ENCODE measurements at places on chromosomes 2 and 18.

GRCh38 chr2:117674172-117674571 lies 140.3 kb upstream of the DDX18 start:
- DNase-seq: no peak

- no peak for DNase-seq
Observed at GRCh38 chr2:170165129-170165528, 12.8 kb upstream of the MYO3B start.

GRCh38 chr2:180705122-180705521 lies 275.3 kb upstream of the UBE2E3 start:
- DNase-seq: no peak

- no peak for DNase-seq
Observed at GRCh38 chr18:49591775-49592174, 29.9 kb downstream of the LIPG start.

DNA sequence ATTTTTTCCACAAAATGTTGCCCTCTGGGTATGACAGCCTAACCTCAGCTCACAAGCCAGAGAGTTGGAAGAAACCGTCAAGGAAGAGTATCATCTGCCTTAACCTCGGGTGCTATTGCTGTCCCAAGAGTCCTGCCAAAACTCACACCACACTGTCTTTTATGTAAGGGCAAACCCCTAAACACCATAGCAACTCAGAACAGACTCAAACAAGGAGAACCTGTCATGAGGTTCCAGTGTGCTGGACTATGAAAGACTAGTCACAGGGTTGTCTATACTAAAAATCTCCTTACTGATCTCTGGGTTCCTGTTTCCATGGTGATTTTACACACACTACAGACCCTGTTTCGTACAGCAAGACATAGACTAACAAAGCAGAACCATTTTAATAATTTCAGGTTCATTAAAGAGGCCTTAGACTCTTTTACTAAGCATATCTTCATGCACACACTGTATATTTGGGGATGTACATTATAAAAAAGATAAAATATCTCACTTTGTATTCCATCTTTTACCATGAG lies 159.8 kb downstream of the PKP4 start:
- no peak for DNase-seq

DNA sequence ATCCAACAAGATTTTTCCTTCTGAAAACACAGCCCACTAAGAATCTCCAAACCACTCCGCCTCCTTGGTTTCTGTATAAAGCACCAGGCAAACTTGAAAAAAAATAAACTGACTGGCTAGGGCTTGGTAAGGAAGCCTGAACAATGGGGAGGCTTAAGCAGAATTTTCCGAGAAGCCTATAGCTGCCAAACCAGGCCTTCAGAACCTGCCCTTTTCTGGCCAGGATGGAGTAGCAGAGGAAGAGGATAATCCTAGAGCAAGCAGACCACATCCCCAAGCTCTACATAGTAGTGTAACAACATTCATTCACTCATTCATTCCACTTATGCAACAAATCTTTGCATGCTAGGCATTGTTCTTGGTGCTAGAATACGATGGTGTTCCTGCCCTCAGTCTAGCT lies 529.6 kb upstream of the ZEB2 start:
- DNase-seq: no peak

DNA sequence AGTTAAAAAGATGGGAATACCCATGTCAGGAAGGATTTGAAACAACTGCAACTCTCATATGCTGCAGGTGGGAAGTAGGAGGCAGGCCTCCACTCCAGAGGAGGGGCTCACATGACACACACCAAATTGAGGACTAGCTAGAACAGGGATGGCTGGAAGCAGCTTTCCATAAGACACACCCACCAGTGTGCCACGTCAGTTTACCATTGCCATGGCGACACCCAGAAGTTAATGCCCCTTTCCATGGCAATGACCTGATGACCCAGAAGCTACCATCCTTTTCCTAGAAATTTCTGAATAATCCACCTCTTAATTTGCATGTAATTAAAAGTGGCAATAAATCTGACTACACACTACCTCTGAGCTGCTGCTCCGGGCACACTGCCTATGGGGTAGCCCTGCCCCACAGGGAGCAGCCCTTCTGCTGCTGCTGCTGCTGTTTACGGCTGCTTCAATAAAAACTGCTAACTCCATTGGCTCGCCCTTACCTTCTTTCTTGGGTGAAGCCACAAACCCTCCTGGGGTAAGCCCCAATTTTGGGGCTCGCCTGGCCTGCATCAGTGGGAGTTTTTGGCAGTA lies 89.4 kb downstream of the RRM2 start:
- DNase-seq: no peak

GRCh38 chr2:164899121-164899520 lies 56.2 kb downstream of the SLC38A11 start:
- no peak for DNase-seq

DNA sequence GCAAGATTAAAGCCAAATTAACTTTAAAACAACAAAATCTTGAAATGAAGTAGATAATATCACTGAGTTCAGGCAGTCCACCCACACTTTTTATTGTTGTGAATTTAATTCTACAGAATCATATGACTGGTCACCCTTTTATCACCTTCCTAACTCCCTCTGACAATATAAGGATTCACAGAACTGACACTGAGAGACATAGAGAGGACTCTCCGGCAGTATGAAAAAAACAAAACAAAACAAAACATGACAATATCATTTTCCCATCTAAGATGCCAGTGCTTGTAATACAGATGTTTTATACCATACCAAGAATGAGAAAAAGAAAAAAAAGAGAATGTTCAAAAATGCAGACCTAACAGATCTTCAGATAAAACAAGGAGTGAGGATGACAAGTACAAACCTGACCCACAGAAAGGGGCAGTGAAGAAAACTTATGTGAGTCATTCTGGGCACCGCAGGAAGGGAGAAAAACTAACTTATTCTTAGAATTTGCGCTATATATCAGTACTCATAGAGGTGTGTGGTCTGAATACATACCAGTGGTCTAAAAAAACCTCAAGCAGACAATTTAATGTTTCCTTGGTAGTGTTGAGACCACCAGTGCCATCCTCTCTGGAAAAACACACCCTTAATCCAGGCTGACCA lies 136.6 kb downstream of the ZAP70 start:
- no peak for DNase-seq

DNA sequence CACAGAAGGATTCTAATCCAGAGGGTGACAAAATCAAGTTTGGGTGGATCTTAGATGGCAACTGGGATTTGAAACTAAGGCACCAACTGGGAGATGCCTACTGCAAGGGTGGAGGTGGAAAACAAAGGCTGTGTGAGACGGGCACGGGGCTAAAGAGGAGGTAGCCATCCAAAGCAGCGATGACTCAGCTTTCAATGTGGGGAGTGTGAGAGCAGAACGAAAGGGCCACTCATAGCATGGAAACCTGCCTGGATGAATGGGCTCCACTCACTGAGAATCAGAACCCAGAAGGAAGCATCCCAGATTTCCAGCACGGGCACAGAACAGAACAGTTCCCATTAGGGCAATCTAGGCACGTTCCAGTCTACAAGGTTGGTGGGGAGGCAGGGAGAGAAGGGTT lies 159.5 kb downstream of the COL4A4 start:
- no peak for DNase-seq

DNA sequence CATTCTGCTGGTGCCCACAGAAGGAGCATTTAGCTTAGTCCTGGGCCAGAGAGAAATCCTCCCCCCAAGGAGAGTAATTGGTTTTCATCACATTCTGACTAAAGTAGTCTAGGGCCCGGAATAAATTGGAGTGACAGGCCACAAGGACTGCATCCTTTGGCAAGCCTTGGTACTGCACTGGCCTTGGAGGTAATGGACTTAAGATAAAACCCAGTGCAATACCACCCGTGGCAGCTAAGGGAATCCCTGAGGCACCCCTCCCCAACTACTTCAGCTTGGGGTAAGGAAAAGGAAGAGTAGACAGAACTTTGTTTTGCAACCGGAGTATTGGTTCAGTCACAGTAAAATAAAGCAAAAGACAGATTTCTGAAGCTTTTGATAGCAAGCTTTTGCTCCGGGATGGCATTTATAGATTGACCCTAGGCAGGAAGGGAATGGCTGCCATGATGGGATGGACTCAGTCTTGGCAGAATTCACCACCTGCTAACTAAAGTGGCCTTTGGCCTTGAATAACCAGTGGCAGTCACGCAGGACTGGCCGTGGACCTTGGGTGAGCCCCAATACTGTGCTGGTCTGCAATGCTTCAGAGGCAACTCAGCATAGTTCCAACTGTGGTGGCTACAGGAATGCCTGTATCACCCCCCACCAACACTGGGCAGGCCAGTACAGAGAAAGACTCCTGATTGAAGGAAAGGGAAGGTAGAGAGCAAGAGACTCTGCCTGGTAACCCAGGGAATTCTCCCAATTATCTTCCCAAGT lies 14.1 kb downstream of the ORC4 start:
- no peak for DNase-seq

DNA sequence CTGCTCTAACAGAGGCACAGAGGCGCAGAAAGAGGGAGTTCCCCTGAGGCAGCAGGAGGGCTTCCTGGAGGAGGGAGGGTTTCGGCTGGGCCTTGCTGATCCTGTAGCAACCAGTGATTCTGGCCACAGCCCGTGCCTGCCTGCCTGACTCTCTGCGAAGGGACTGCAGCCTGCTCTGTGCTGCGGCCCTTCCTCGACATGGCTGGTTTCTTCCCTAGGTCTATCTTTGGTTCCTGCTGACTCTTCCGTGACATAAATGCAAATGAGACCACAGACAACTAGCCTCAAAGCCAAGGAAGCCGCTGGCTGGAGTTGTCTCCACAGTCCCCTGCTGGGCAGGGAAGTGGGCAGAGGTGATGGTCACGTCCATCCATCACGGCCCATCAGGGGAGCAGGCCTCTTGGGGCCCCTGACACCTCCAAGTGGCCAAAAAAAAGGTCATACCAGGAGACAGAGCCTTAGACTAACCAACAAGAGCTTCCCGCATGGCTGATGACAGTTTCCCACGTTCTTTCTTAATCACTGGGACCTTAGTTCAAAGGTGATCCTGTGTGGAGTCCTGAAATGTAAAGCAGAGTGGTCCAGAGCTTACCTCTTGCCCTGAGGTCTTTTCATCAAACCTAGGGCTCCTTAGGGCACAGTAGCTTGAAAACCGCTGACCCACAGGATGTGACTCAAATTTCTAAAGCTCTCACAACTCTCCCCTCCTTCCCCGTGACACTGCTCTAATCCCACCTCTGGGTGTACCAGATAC lies 55.3 kb downstream of the HS1BP3 start:
- peak; percentile 29 for DNase-seq

GRCh38 chr2:134258684-134259388 lies 5.0 kb downstream of the MGAT5 start:
- peak; percentile 54 for DNase-seq

GRCh38 chr2:144424559-144425240 lies 95.2 kb downstream of the ZEB2 start:
- no peak for DNase-seq

GRCh38 chr2:136246086-136246669 lies 128.2 kb upstream of the CXCR4 start:
- peak; percentile 38 for DNase-seq

- DNase-seq: no peak
Observed at GRCh38 chr18:7415081-7415894, 151.8 kb upstream of the PTPRM start.

DNA sequence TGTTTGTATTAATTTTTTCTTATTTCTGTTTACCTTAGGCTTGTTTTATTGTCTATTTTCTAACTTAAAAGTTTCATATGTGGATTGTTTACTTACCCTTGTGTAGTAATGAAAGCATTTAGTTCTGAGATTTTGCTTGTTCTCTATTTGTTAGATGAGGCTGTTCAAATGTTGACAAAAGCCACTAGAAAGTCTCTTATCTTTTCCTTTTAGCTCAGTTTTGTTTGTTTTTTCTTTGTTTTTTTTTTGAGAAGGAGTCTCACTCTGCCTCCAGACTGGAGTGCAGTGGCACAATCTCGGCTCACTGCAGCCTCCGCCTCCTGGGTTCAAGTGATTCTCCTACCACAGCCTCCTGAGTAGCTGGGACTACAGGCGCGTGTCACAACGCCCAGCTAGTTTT lies 30.9 kb downstream of the USP14 start:
- no peak for DNase-seq

- no peak for DNase-seq
Observed at GRCh38 chr2:228545748-228546145, 364.3 kb upstream of the SPHKAP start.

Measured in substantia nigra (tissue), 51 donors.